Stimulated activated CD4-positive, alpha-beta T cell treated with anti-CD3 and anti-CD28 coated beads, Interleukin-2, amount 100 ng/mL, for 24 hours (primary cell): ENCODE measurements at places on chromosomes 3 and 15.

DNA sequence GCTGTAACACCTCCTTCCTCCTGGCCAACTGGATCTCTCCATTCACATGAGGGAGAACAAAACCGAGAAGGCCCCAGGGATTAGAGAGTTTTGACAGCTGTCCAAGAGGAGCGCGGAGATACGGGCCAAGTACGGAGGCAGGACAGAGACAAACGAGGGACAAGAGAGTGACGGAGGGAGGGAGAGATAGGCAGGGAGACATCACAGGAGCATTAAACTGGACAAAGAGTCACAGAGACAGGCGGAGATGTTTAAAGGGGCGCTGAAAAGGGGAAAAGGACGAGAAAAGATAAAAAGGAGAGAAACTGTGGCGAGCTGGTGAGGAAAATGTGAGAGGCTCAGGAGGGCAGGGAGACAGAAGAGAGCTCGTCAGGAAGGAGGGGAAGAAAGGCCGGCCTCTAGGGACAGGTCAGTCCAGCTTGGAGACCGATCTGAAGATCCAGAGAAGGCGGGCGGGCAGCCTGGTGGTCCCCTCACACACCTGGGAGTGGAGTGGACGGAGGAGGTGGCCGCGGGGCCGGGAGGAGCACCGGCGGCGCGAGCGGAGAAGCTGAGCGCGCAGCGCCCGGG lies 40.5 kb upstream of the ROPN1 start:
- no peak for DNase-seq

DNA sequence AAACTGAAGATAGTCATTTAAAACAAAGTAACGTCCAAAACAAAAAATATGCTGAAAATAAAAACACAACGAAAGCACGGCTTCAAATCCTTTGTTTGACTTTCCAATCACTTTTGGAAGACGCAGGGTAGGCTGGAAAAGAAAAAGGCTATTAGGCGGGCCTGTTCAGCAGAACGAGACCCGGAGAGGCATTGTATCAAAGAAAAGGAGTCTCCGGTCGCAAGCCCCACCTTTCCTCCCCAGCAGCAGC lies 691 bp downstream of the SENP7 start:
- no peak for DNase-seq

GRCh38 chr15:100019601-100020000 lies 286.4 kb upstream of the LYSMD4 start:
- no peak for DNase-seq

GRCh38 chr3:57331078-57331610 lies 38.7 kb upstream of the ASB14 start:
- no peak for DNase-seq

DNA sequence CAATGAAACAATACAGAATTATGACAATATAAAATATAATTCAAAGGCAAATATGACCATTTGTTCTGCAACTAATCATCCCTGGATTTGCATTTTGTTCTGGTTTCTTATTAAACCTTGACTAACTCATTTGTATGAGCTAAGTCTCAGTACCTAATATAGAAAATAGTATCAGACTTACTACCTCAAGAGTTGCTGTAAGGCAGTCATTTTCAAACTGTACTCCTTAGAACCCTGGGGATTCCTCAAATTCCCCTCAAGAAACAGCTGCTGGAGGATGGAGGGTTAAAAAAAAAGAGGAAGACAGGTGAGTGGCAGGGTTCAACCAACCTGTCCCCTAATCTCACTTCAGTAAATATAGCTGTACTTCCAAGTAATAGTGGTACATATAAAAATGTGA lies 11.1 kb downstream of the ZBTB11 start:
- no peak for DNase-seq

DNA sequence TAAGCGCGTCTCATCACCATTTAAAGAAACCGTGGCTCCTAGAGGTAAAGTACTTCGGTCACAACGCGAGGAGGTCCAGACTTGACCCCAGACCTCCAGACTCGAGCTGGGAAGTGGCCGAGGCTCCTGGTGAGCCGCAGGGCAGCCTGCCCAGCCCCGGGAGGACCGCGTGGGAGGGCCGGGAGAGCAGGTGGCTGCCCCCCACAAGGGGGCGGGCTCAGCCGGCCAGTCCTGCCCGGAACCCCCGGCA lies at the start of gene SLC27A2:
Gene SLC27A2, plus strand, starts transcription at position 228 of the 250 bp plus-strand sequence. CDS start 232 bp downstream, outside the sequence.
- DNase-seq: no peak

DNA sequence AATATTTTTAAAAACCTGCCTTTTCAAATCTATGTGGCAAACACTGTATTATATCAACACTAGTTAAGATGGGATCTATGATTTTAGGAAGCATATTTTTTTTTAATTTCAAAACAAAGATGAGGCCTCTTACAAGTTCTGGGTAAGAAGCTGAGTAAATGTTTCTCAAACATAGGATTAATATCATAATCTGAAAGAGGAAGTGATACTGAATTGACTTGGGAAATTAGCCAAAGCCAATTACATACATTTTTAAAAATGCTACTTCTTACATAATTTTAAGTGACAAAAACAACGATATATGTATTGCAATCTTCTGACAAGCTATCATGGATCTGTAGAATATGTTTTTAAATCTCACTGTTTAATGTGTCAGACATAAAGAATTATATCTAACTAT lies 135.1 kb upstream of the UBP1 start:
- no peak for DNase-seq

DNA sequence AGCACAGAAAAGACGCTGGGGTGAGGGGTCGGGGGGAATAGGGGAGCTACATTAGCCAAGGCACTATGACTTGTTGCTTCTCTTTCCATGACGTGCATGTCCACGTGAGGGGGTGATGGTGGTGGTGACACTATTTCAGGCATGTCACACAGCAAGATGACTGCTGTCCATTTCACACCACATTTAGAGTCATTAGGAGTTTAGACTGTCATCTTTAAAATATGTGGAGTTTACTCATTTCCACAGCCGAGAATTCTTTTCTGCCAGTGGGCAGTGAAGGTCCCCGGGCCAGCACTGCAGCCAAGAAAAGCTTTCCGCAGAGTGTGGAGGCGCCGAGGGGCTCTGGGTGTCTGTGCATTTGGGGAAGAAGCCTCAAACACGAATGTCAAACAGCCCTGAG lies 954 bp upstream of the DGKG start:
- DNase-seq: no peak

GRCh38 chr15:65837301-65838294 lies 31.7 kb upstream of the RAB11A start:
- DNase-seq: no peak

GRCh38 chr15:39132070-39132469 lies 448.8 kb upstream of the THBS1 start:
- no peak for DNase-seq

GRCh38 chr3:178169421-178169820 lies 366.8 kb upstream of the KCNMB2 start:
- no peak for DNase-seq

DNA sequence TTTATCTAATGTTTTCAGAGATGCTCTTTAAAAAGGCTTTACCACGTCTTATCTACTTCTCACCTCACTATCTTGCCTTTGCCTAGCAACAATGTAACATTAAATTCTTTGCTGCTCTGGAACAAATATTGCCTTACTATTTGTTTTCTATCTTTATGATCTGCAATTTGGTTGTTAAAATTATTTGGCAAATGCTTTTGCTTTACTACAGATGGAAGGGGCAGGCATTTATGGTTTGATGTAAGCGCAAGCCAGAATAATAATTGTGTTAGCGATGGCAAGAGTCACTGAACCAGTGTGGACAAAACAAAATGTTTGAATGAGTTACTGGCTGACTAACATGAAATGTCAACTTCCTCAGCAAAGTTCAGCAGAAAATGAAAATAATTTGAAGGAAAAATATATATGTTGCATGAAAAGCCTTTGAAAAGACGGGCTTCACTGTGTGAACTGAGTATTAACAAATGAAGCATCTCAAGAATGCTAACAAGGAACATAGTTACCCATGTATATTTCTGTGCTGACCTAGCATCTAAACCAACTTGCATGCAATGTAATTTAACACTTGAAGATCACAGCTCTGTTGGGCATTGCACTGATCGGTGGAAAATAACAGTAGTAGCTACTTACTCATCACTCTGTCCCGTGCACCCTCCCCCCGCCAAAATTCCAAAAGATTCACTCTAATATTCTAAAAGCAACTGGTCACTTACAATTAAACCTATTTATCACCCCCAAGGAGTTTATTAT lies 454.0 kb upstream of the ARHGEF26 start:
- no peak for DNase-seq

GRCh38 chr15:50624616-50625168 lies 61.9 kb downstream of the TRPM7 start:
- DNase-seq: no peak

DNA sequence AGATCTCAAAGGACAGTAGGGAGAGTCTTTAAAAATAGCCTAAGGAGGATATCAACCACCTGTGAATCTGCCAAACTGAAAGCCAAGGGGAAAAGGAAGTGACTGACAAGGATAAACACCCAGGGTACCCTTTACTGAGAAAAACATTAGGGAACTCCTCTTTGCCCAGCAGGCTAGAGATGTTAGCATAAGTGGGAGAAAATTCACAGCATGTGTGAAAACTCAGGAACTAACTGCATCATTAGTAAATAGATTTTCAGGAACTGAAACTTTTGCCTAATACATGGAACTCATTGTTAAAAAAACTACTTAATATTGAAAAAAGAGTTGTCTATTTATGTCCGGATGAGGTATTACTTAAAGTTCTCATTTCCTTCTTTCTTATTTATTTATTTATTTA lies 375.5 kb downstream of the NTRK3 start:
- no peak for DNase-seq

- peak; percentile 75 for DNase-seq
These were observed 140.5 kb upstream of the TBL1XR1 start for GRCh38 chr3:177337541-177338331.

GRCh38 chr3:15694628-15695027 lies 93.1 kb downstream of the BTD start:
- DNase-seq: no peak
